Sigmoid colon (tissue), 7 donors: ENCODE measurements at places on chromosomes 13 and 19. TPM values are rescaled to one million over a fixed set of nuclear protein-coding genes. Genes with fewer than 3 reads are reported as not detected.

The MAG gene
- total RNA-seq: not detected

The IL4I1 gene
- 0.28 TPM for total RNA-seq

The TNNI3 gene
- total RNA-seq: not detected

The EPSTI1 gene
- total RNA-seq: 3.0 TPM

DNA sequence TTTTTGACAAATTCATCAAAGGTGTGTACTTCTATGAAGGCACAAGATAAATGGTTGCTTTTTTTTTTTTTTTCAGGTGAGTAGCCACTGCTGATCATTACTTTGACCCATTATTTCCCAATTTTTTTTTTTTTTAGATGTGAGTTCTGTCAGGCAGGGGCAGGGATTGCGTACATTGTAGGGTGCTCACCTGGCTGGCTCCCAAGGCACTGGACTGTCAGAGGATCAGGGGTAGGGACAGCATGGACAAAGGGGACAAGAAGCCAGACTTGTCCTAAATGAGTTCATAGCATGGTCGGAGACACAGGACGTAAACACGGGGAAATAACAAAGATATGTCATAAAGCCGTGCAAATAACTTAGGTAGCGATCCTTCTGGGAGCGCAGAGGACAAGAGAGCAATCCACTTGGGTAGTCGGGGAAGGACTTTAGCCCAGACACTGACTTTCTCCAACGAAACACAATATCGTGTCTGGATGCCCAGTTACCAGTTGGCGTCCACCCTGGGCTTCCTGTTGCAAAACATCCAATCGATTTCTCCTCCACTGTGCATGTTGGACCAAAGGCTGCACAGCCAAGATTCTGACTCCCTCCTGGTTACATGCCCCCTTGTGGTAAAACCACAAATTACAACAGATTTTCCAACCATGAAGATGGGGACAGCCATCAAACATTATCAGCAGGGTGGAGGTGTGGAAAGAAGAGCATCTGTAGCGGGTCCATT lies 27.5 kb upstream of the KATNAL1 start:
- H3K27me3 ChIP-seq: no peaks in the 10 kb centered on the region
- H3K36me3 ChIP-seq: no peaks in the 10 kb centered on the region
- no peak overlapping the region for H3K27ac ChIP-seq
- no peak overlapping the region for H3K4me3 ChIP-seq

GRCh38 chr13:39455521-39456175 lies 147.3 kb downstream of the LHFPL6 start:
- no peaks in the 10 kb centered on the region for H3K4me1 ChIP-seq
- H3K27ac ChIP-seq: no peak overlapping the region
- no peaks in the 10 kb centered on the region for H3K27me3 ChIP-seq
- no peaks in the 10 kb centered on the region for H3K36me3 ChIP-seq

DNA sequence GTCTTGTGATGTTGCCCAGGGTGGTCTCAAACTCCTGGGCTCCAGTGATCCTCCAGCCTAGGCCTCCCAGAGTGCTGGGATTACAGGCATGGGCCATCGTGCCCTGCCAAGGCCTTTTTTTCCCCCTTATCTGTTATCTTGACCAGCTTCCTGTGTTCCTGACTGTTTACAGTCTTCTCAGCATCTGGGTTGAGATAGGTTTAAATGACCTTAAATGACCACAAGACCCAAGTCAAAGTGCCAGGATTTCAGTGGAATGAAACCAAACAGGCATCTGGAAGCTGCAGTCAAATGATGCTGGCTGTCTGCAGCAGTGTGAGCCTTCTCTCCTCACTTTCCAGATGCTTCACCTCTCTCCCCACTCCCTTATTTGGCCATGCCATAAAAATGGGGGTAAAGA lies 114.2 kb upstream of the CLDN10 start:
- no peak overlapping the region for H3K4me3 ChIP-seq
- H3K4me1 ChIP-seq: no peaks in the 10 kb centered on the region
- no peak for DNase-seq
- H3K27ac ChIP-seq: no peak overlapping the region

- DNase-seq: no peak
- no peaks in the 10 kb centered on the region for H3K27me3 ChIP-seq
- H3K4me1 ChIP-seq: no peaks in the 10 kb centered on the region
- no peak overlapping the region for H3K27ac ChIP-seq
- no peak overlapping the region for H3K4me3 ChIP-seq
- H3K36me3 ChIP-seq: peaks cover 4% of the 10 kb centered on the region
Measured at GRCh38 chr19:40633207-40633606, 32.0 kb downstream of the LTBP4 start.

GRCh38 chr13:55887561-55887960 lies 1253.2 kb upstream of the PRR20A start:
- H3K27ac ChIP-seq: no peak overlapping the region
- no peaks in the 10 kb centered on the region for H3K4me1 ChIP-seq
- H3K36me3 ChIP-seq: no peaks in the 10 kb centered on the region
- H3K4me3 ChIP-seq: no peak overlapping the region

GRCh38 chr13:106398289-106398688 lies 137.2 kb downstream of the EFNB2 start:
- no peaks in the 10 kb centered on the region for H3K27me3 ChIP-seq
- H3K4me1 ChIP-seq: no peaks in the 10 kb centered on the region
- H3K27ac ChIP-seq: no peak overlapping the region
- no peaks in the 10 kb centered on the region for H3K36me3 ChIP-seq
- no peak for DNase-seq
- H3K4me3 ChIP-seq: no peak overlapping the region

- H3K27me3 ChIP-seq: no peaks in the 10 kb centered on the region
- no peaks in the 10 kb centered on the region for H3K4me1 ChIP-seq
- no peak overlapping the region for H3K4me3 ChIP-seq
- DNase-seq: no peak
- no peaks in the 10 kb centered on the region for H3K36me3 ChIP-seq
- H3K27ac ChIP-seq: no peak overlapping the region
Measured at GRCh38 chr19:29620931-29621351, 14.9 kb downstream of the POP4 start.

DNA sequence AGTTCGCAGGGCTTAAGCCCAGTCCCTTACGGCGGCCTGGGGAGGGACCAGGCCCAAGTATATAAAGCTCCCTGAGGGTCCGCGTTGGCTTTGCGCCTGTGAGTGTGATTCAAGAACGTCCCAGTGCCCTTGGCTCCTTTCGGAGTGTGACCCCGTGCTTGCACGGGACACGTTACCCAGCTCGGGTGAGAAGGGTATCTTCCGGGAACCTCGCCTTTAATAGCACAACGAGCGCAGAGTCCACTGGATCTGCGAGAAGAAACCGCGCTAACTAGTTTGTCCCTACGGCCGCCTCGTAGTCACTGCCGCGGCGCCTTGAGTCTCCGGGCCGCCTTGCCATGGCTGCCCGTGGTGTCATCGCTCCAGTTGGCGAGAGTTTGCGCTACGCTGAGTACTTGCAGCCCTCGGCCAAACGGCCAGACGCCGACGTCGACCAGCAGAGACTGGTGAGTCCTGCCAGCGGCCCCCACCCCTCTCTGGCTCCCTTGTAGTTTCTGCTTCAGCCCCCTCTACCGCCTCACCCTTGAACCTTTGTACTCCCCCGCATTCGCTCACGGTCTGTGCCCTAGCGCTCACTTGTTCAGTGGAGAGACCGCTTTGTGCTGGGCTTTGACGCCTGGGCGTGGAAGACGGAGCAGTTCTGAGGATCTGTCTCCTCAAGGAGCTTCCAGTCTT lies at the start of gene DNAJC15:
Gene DNAJC15, plus strand, starts transcription at position 298 of the 675 bp plus-strand sequence. Its CDS starts 41 bp downstream, at position 339.
- H3K36me3 ChIP-seq: no peaks in the 10 kb centered on the region
- peak within 1 kb of the TSS; percentile 64 for H3K4me3 ChIP-seq
- DNase-seq: peak; percentile 87
- H3K27me3 ChIP-seq: no peaks in the 10 kb centered on the region

- peaks cover 39% of the 10 kb centered on the region for H3K36me3 ChIP-seq
- peak overlapping the region; percentile 98 for H3K27ac ChIP-seq
- H3K4me3 ChIP-seq: peak overlapping the region; percentile 83
- no peaks in the 10 kb centered on the region for H3K4me1 ChIP-seq
- H3K27me3 ChIP-seq: no peaks in the 10 kb centered on the region
- no peak for DNase-seq
Measured at GRCh38 chr19:54449701-54450069, 686 bp downstream of the LENG8 start.

DNA sequence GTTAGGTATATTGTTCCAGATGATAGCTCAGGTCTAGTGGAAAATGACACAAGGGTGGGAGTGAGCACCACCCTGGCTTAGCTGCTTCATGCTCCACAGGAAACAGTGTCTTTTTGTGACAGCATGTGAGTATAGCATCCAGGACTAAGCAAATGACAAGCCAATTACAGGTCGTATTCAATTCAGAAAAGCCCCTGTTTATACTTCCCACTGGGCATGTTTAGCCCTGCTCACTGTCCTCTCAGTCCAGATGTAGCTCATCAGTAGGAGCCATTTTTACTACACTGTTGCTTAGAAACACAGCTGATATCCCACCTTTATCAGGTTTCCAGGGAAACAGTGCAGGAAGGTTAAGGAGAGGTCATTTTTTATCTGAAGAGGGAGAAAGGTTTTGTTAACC lies 8.0 kb downstream of the ABHD13 start:
- H3K27me3 ChIP-seq: no peaks in the 10 kb centered on the region
- H3K4me3 ChIP-seq: no peak overlapping the region
- no peak for DNase-seq
- H3K36me3 ChIP-seq: no peaks in the 10 kb centered on the region

DNA sequence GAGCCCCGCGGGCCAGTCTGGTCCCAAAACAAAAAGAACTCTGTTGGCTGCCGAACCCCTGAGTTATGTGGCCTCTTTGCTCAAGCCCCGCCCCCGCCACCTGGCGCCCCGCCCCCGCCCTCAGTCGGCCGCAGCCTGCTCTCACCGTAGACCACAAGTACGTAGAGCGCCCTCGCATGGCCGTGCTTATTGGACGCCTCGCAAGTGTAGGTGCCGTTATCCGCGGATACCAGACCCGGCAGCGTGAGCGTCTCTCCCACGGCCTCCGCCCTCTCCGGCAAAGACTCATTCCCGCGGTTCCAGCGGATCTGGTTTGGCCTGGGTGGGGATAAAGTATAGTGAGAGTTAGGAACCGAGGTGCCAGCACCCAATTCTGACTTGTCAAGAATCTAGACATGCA lies 5.5 kb upstream of the ZNF428 start:
- no peaks in the 10 kb centered on the region for H3K27me3 ChIP-seq
- no peak overlapping the region for H3K4me3 ChIP-seq
- no peak overlapping the region for H3K27ac ChIP-seq
- H3K36me3 ChIP-seq: no peaks in the 10 kb centered on the region

DNA sequence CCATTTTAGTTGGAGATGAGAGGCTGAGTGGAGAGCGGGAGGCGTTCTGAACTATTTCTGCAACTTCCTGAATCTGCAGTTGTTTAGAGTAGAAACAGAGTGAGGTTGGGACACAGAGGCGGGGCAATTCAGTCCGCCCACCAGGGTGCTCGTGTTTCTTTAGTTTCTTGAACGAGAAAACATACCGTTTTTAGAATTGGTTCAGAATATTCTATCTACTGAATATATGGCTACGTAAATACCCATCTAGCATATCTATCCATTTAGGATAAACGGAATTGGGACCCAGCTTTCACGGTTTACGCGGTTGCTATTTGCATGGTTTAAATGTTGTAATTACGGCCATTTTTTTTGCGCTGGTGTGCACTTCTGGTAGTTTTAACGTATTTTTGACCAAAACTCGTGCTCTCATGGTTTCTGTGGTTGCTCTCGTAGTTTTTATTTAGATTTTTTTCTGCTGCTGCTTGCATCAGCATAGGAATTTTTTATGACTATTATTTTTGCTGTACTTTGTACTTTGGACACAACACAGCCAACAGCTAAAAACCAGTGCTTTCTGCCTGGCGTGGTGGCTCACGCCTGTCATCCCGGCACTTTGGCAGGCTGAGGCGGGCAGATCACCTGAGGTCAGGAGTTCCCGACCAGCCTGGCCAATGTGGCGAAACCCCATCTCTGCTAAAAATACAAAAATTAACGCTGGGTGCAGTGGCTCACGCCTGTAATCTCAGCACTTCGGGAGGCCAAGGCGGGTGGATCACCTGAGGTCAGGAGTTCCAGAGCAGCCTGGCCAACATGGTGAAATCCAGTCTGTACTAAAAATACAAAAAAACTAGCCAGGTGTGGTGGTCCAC lies 32.7 kb downstream of the TIMM13 start:
- no peaks in the 10 kb centered on the region for H3K4me1 ChIP-seq
- no peak for DNase-seq
- H3K27ac ChIP-seq: no peak overlapping the region
- no peaks in the 10 kb centered on the region for H3K36me3 ChIP-seq
- H3K27me3 ChIP-seq: no peaks in the 10 kb centered on the region

GRCh38 chr13:90910018-90910639 lies 437.4 kb upstream of the MIR17HG start:
- no peak overlapping the region for H3K27ac ChIP-seq
- no peak overlapping the region for H3K4me3 ChIP-seq
- H3K4me1 ChIP-seq: no peaks in the 10 kb centered on the region
- no peak for DNase-seq
- H3K36me3 ChIP-seq: no peaks in the 10 kb centered on the region

DNA sequence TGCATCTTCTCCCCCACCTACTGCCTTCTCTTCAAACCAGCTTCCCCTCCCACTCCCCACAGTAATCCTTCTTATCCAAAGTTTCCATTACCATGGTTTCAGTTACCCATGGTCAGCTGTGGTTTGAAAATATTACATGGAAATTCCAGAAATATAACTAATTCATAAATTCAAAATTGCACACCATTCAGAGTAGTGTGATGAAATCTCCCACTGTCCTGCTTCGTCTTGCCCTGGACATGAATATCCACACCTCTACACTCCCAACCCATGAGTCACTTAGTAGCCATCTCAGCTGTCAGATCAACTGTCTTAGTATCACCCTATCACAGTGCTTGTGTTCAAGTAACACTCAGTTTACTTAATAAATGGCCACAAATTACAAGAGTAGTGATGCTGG lies 3.8 kb upstream of the KCTD12 start:
- no peak for DNase-seq
- no peak overlapping the region for H3K27ac ChIP-seq
- no peaks in the 10 kb centered on the region for H3K27me3 ChIP-seq
- H3K4me3 ChIP-seq: no peak overlapping the region
- no peaks in the 10 kb centered on the region for H3K36me3 ChIP-seq

- peak overlapping the region; percentile 98 for H3K27ac ChIP-seq
- DNase-seq: peak; percentile 96
- H3K36me3 ChIP-seq: peaks cover 35% of the 10 kb centered on the region
- H3K4me3 ChIP-seq: peak overlapping the region; percentile 19
- peaks cover 59% of the 10 kb centered on the region for H3K4me1 ChIP-seq
Measured at GRCh38 chr19:45779231-45780145, 2.8 kb downstream of the DMPK start.

DNA sequence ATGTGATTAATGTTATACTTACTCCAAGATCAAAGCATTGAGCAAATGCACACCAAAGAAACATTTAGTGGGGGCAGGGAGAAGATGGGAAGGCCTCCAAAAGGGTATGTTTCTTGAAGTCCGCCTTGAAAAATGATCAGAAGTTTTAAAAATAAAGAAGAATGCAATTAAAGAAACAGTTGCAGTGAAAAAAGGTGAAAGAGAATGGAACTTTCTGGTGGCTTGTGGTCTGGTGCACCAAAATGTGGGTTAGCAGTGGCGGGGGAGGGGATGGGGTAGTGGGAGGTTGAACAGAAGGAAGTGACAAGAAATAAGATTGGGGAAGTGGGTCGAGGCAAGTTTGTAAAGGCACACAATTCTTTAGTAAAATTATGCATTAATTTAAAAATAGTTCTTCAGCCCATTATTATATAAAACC lies 2.5 kb downstream of the LCP1 start:
- no peaks in the 10 kb centered on the region for H3K27me3 ChIP-seq
- peak overlapping the region; percentile 44 for H3K27ac ChIP-seq
- DNase-seq: no peak
- peak overlapping the region; percentile 30 for H3K4me3 ChIP-seq
- no peaks in the 10 kb centered on the region for H3K36me3 ChIP-seq

GRCh38 chr13:48571126-48571913 lies 38.4 kb upstream of the RCBTB2 start:
- no peaks in the 10 kb centered on the region for H3K27me3 ChIP-seq
- no peak for DNase-seq
- H3K4me1 ChIP-seq: peaks cover 31% of the 10 kb centered on the region
- no peaks in the 10 kb centered on the region for H3K36me3 ChIP-seq
